ENCODE measurements at places on chromosomes 1 and 21. TPM values are rescaled to one million over a fixed set of nuclear protein-coding genes. Genes with fewer than 3 reads are reported as not detected.

TFAP2E gene
- total RNA-seq, result 1.2 TPM

DNA sequence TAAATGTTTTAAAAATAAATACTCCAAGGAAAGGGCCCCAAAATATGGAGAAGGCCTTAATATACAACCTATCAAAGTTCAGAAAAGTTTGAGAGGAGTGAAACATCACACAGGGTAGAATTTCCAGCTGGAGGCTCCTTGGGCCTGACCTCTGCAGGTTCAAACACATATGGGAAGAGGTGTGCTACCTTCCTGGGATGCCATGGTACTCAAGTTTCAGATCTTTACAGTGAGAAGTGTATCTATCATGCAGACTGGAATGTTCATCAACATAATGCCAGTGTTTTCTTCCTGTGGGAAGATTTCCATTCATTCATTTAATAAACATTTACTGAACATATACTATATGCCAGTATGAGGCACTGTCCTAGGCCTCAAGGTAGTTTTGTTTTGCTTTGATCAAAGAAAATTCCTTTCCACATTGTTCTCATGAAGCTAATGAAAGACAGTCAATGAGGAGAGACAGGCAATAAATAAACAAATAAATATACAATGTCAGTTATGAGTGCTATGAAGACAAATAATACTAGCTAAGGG is 14.6 kb upstream of the ADAR start:
- no peak overlapping the region for H3K4me3 ChIP-seq
- peaks cover 6% of the 10 kb centered on the region for H3K36me3 ChIP-seq
- no peaks in the 10 kb centered on the region for H3K27me3 ChIP-seq
- DNase-seq, result no peak
- H3K4me1 ChIP-seq, result peaks cover 42% of the 10 kb centered on the region
- no peak overlapping the region for H3K27ac ChIP-seq

GRCh38 chr1:154960446-154961136 is 991 bp downstream of the PYGO2 start:
- peak overlapping the region; percentile 88 for H3K27ac ChIP-seq
- H3K4me1 ChIP-seq, result peaks cover 31% of the 10 kb centered on the region
- no peak for DNase-seq
- H3K27me3 ChIP-seq, result no peaks in the 10 kb centered on the region
- peak overlapping the region; percentile 94 for H3K4me3 ChIP-seq
- H3K36me3 ChIP-seq, result peaks cover 13% of the 10 kb centered on the region

DNA sequence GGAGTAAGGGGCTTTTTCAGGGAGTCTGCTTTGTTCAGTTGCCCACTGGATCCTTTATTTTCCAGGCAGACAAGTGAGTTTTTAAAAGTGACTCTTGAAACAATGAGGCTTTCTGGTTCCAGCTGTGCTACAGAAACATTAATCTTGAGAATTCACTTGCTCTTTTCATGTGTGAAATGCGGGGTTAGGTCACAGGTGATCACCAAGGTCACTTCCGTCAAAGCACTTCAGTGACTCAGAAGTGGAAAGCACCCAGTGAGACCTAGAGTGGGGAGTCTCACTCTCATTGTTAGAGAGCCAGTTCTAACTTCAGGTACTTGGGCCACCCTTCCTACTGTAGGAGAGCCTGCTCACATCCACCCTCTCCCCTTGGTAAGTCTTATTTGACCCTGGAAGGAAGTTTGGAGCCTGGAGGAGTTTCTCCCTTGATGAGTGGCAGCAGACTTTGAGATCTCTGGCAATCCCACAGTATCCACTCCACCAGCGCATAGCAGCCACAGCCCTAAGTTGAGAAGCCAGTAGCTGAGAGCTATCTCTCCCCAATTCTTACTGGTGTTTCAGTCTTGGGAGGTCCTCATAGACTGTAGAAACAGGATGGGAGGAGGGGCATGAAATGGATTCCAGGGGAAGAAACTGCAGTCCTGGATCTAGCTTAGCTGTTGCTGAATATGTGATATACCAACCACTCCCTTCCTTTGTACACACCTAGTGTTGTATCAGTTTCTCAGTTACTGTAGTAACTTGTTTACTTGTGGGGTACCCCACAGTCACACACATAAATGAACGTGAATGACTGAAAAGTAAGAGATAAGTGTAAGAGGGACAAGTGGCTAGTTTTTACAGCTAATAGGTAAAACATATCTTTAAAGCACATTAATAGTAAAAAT is 3.1 kb downstream of the TACSTD2 start:
- H3K27me3 ChIP-seq, result peaks cover 81% of the 10 kb centered on the region
- H3K27ac ChIP-seq, result no peak overlapping the region
- H3K4me1 ChIP-seq, result peaks cover 23% of the 10 kb centered on the region
- peaks cover 2% of the 10 kb centered on the region for H3K36me3 ChIP-seq

CELA2B gene
- total RNA-seq, result not detected

- H3K36me3 ChIP-seq, result peaks cover 18% of the 10 kb centered on the region
- peaks cover 13% of the 10 kb centered on the region for H3K4me1 ChIP-seq
- no peak overlapping the region for H3K4me3 ChIP-seq
- H3K27ac ChIP-seq, result no peak overlapping the region
- H3K27me3 ChIP-seq, result peaks cover 13% of the 10 kb centered on the region
These were observed 9.8 kb upstream of the CELSR2 start for GRCh38 chr1:109239409-109240068.

SH2D2A gene
- total RNA-seq, result 86.0 TPM

- no peak overlapping the region for H3K27ac ChIP-seq
- H3K4me1 ChIP-seq, result peaks cover 5% of the 10 kb centered on the region
- peak overlapping the region; percentile 23 for H3K4me3 ChIP-seq
- no peaks in the 10 kb centered on the region for H3K36me3 ChIP-seq
- H3K27me3 ChIP-seq, result peaks cover 78% of the 10 kb centered on the region
- DNase-seq, result peak; percentile 47
These were observed 985 bp downstream of the SYT6 start for GRCh38 chr1:114152508-114153260.

GRCh38 chr1:162094271-162094670 is 24.8 kb downstream of the NOS1AP start:
- H3K4me3 ChIP-seq, result no peak overlapping the region
- DNase-seq, result no peak
- peaks cover 4% of the 10 kb centered on the region for H3K4me1 ChIP-seq
- H3K27ac ChIP-seq, result no peak overlapping the region

ATP1A4 gene
- total RNA-seq, result not detected

DNA sequence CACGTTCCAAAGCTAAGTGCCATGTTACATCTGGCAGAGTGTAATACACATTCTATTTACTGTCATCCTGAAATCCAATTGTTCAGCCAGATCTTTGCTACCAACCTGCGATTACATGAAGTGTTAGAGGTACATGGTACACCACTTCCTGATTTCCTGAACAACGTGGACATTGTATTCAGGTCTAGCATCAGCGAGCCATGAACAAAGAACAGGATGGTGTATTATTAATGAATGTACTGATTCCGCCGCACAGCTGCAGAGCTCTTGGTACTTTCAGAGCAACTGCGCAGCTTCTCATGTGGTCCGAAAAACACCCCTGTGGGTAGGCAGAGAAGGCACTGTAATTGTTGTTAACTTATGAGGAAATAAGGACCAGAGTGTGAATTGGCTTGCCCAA is 511.4 kb downstream of the AJAP1 start:
- H3K4me1 ChIP-seq, result no peaks in the 10 kb centered on the region
- H3K36me3 ChIP-seq, result no peaks in the 10 kb centered on the region
- no peak overlapping the region for H3K27ac ChIP-seq

GRCh38 chr1:112841825-112842224 is 114.2 kb downstream of the SLC16A1 start:
- H3K4me3 ChIP-seq, result no peak overlapping the region
- peaks cover 48% of the 10 kb centered on the region for H3K27me3 ChIP-seq
- no peak overlapping the region for H3K27ac ChIP-seq
- peaks cover 15% of the 10 kb centered on the region for H3K4me1 ChIP-seq

- H3K36me3 ChIP-seq, result peaks cover 43% of the 10 kb centered on the region
- H3K4me1 ChIP-seq, result peaks cover 45% of the 10 kb centered on the region
- no peaks in the 10 kb centered on the region for H3K27me3 ChIP-seq
- peak overlapping the region; percentile 98 for H3K27ac ChIP-seq
These were observed 45.4 kb downstream of the S100B start for GRCh38 chr21:46559291-46559983.

DNA sequence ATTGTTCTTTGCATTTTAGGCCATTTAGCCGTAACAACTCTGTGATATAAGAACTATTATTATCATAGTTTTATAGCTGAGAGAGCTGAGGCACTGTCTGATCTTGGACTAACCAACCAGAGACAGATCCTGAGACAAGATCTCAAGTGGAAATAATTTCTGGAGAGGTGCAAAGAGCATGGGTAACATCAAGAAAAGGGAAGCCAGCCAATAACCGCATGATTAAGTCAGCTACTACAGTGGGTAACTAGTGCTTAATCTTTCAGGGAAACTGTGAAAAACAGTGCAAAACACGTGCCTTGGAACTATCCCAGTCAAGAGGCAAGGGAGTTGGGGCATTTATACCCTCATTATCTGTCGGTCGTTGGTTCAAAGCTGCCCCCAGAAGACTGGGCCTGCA is 105.8 kb downstream of the OMA1 start:
- H3K4me3 ChIP-seq, result no peak overlapping the region
- no peaks in the 10 kb centered on the region for H3K27me3 ChIP-seq
- DNase-seq, result no peak
- H3K36me3 ChIP-seq, result no peaks in the 10 kb centered on the region

GRCh38 chr1:88399690-88400089 is 284.4 kb upstream of the PKN2 start:
- no peaks in the 10 kb centered on the region for H3K36me3 ChIP-seq
- H3K27ac ChIP-seq, result no peak overlapping the region
- no peaks in the 10 kb centered on the region for H3K27me3 ChIP-seq
- H3K4me3 ChIP-seq, result no peak overlapping the region
- no peak for DNase-seq

WNT9A gene
- total RNA-seq, result 0.09 TPM

TRNP1 gene
- not detected for total RNA-seq

ITLN2 gene
- not detected for total RNA-seq

LMO4 gene
- total RNA-seq, result 35.7 TPM

- H3K27ac ChIP-seq, result no peak overlapping the region
- H3K4me3 ChIP-seq, result no peak overlapping the region
- no peaks in the 10 kb centered on the region for H3K36me3 ChIP-seq
- H3K4me1 ChIP-seq, result peaks cover 1% of the 10 kb centered on the region
- no peaks in the 10 kb centered on the region for H3K27me3 ChIP-seq
These were observed 95.3 kb downstream of the PIK3R3 start for GRCh38 chr1:46036894-46037839.

DNA sequence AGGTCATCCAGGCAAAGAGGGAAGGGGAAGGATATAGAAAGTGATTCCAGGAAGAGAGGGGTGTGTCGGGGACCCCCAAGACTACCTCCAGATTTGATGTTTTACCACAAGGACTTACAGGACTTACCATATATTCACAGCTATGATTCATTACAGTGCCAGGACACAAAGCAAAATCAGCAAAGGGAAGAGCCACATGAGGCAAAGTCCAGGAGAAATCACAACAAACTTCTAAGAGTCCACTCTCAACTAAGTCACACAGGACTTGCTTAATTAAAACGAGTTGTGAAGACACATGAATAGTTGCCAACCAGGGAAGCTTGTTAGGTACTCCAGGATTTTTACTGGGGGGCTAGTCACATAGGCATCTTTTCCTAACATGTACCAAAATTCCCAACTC is 217.3 kb downstream of the TTLL7 start:
- H3K4me1 ChIP-seq, result no peaks in the 10 kb centered on the region
- no peak overlapping the region for H3K4me3 ChIP-seq
- no peak overlapping the region for H3K27ac ChIP-seq

GRCh38 chr21:43605320-43606215 is 53.7 kb downstream of the HSF2BP start:
- DNase-seq, result no peak
- H3K4me3 ChIP-seq, result no peak overlapping the region
- H3K36me3 ChIP-seq, result no peaks in the 10 kb centered on the region
- H3K27me3 ChIP-seq, result peaks cover 12% of the 10 kb centered on the region
- no peak overlapping the region for H3K27ac ChIP-seq
- H3K4me1 ChIP-seq, result peaks cover 14% of the 10 kb centered on the region

DNA sequence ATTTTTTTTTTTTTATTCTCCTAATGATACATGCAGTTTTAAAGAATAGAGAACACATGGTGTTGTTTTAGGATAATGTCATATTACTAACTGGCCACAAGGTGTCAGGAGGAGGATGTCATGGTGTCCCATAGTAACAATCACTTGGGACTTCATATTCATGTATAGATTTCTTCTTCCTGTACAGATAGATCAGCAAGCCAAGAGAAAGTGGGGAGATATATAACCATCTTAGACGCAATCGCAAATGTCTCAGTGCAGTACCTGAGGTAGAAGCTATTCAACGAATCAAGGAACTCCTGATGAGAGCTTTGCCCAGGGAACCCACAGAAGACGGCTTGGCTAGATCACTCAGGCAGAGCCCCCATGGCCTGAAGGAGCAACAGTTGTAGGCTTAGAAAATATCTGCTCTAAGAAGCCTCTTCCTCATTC is 12.3 kb downstream of the OR2T11 start:
- H3K27me3 ChIP-seq, result no peaks in the 10 kb centered on the region
- H3K4me1 ChIP-seq, result no peaks in the 10 kb centered on the region
- H3K36me3 ChIP-seq, result no peaks in the 10 kb centered on the region
- DNase-seq, result no peak

Measured in activated naive CD8-positive, alpha-beta T cell treated with anti-CD3 and anti-CD28 coated beads, Interleukin-2, amount 10 ng/mL, durations not matched to agents 7 days and 5 days (primary cell).